Stimulated activated CD8-positive, alpha-beta memory T cell treated with anti-CD3 and anti-CD28 coated beads, Interleukin-4, amount 100 ng/mL, for 4 hours (primary cell): ENCODE measurements at places on chromosomes 13 and 19.

GRCh38 chr19:15379999-15380647 is 536 bp upstream of the AKAP8 start:
- no peak for DNase-seq

DNA sequence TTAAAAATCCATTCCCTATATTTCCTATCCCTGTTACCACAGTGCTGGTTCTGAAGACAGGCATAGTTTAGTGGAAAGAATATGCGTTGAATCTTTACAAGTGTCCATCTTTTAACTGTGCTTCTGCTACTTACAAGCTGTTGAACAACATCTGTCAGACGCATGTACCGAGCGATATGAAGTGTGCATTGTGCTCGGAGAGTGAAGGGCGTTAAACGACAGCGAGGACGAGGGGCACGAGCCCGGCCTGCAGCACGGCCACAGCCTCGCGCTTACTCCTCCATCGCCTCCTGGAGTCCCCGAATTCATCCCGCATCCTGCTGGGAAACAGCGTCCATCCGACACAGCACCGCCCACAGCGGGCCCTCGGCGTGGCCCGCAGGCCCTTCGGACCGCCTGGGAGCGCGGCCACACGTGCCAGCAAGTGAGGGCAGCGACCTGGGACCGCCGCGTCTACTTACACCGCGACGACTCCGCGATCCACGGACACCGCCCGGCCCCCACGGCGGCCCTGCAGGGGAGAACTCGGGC is 514 bp downstream of the PCID2 start:
- no peak for DNase-seq

DNA sequence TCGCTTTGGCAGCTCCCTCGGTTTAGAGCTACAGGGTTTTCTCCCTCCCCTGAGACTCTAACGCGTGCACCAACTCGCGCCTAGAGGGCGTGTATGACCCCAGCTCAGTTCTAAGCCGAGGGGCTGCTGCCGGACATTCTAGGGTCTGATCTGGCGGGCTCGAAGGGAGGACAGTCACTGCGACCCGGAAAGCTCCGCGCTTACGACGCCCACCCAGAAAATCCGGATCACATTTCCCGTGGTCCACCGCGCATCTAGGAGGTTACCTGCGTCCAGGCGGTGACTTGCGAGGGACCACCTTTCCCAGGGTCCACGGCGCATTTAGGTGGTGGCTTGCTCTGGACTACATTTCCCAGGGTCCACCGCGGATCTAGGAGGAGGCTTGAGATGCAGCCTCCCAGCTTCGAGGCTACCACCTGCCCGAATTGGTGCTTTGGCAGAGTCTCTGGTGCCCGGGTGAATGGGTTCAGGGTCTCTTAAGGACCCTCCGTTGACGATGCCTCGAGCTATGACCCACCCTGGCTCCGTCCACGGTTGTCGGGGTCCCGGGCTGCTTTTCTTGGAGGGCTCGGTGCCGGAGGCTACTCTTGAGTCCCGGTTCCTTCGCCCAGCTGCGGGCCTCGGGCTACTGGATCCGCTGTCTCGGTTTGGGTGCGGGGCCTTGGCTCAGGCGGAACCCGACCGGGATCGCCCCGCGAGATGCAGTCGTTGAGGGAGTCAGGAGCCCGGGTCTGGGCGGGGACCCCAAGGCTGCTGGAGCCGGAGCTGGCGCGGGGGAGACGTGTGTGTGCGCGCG is 30.5 kb downstream of the ZNF146 start:
- DNase-seq: no peak

DNA sequence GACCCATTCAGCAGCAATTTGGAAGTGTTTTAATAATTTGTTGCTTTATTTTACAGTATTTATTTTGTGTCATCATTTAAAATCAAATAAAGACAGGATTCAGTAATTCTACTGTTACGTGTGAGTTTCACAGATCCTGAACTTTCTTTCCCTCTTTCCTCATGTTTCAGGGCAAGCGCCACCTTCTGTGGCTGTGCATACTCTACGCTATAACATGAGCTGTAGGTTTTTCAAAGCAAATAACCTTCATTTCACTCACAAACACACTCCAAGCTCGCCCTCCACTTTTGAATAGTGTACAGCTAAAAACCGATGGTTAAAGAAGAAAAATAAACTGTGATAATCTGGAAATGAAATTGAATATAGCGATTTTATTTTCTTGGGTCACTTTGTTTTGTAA is 753.3 kb downstream of the OLFM4 start:
- DNase-seq: no peak

GRCh38 chr19:29590278-29590677 is 15.8 kb upstream of the POP4 start:
- DNase-seq: no peak

- DNase-seq: no peak
Measured at GRCh38 chr13:80862456-80862855, 521.5 kb upstream of the SPRY2 start.

GRCh38 chr19:13053761-13054625 is 48.7 kb downstream of the LYL1 start:
- DNase-seq: no peak

- DNase-seq: no peak
Measured at GRCh38 chr19:18300930-18301717, 19.7 kb upstream of the JUND start.

DNA sequence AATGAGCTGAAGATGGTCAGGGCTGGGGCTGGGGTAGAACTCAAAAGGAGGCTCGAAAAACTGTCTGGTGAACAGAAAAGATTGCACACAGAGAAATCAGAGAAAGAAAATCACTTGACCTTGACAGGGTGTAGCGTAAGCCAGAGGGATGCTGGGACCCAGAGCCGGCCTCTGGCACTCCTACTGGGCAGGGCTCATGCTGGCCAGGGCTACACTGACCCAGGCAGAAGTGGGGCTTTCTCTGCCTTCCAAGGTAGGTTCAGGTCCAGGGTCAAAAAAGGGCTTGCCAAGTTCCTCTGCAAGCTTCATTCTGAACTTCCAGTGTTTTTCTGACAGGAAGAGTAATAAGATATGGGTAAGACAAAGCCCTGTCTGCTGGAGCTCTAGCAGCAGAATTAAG is 56.2 kb downstream of the LATS2 start:
- no peak for DNase-seq

- DNase-seq: no peak
Measured at GRCh38 chr19:36773223-36773579, 594 bp upstream of the ZNF850 start.

- DNase-seq: no peak
Measured at GRCh38 chr13:45398877-45399276, 19.3 kb downstream of the SLC25A30 start.

DNA sequence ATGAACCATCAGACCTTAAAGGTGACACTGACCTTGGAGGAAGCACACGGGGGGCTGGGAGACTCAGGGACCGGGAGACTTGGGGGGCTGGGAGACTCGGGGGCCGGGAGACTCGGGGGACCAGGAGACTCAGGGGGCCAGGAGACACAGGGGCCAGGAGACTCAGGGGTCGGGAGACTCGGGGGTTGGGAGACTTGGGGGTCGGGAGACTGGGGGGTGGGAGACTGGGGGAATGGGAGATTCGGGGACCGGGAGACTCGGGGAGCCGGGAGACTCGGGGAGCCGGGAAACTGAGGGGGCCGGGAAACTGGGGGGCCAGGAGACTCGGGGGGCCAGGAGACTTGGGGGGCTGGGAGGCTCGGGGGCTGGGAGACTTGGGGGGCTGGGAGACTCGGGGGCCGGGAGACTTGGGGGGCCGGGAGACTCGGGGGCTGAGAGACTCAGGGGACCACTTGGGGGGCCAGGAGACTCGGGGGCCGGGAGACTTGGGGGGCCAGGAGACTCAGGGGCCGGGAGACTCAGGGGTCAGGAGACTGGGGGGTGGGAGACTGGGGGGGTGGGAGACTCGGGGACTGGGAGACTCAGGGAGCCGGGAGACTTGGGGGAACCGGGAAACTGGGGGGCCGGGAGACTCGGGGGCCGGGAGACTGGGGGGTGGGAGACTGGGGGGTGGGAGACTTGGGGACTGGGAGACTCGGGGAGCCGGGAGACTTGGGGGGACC is 62.9 kb downstream of the RASA3 start:
- no peak for DNase-seq

- DNase-seq: no peak
Measured at GRCh38 chr19:47430041-47430802, 10.9 kb upstream of the MEIS3 start.

DNA sequence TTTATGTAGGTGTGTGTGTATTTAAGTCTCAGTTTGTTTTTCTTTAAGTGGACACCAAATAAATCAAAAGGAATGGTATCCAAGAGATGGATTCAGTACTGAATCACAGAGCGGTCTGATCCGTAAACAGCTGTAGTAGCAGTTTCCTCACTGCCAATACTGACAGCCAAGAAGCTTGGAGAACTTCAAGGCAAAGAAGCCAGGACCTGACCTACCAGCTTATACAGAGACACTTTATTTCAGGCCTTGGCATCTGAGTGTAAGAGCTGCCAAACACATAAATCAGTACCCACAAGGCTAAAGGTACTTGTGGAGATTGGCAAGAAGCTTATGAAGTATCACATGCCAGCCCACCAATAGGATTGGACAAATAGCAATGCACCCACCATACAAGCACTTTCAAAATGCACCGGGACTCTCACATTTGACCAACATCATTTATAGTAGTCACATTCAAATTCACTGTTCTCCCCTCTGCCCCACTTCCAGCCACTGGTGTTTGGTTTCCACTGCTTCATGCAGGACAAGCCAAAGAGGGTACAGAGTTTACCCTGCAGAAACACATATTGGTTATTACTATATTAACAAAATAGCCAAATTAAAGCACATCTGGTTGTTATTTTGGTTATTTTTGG is 357.9 kb downstream of the KLF12 start:
- DNase-seq: no peak

- DNase-seq: no peak
Measured at GRCh38 chr13:51041126-51041525, 69.9 kb downstream of the C13orf42 start.

GRCh38 chr13:39196965-39197646 is 158.8 kb downstream of the NHLRC3 start:
- no peak for DNase-seq

GRCh38 chr13:99542788-99543406 is 41.6 kb downstream of the TM9SF2 start:
- no peak for DNase-seq

- DNase-seq: no peak
Measured at GRCh38 chr13:35966024-35966423, 165.2 kb downstream of the DCLK1 start.

GRCh38 chr13:111316161-111316730 is 4.2 kb upstream of the TEX29 start:
- no peak for DNase-seq

GRCh38 chr13:101127741-101128353 is 288.5 kb downstream of the NALCN start:
- DNase-seq: no peak

DNA sequence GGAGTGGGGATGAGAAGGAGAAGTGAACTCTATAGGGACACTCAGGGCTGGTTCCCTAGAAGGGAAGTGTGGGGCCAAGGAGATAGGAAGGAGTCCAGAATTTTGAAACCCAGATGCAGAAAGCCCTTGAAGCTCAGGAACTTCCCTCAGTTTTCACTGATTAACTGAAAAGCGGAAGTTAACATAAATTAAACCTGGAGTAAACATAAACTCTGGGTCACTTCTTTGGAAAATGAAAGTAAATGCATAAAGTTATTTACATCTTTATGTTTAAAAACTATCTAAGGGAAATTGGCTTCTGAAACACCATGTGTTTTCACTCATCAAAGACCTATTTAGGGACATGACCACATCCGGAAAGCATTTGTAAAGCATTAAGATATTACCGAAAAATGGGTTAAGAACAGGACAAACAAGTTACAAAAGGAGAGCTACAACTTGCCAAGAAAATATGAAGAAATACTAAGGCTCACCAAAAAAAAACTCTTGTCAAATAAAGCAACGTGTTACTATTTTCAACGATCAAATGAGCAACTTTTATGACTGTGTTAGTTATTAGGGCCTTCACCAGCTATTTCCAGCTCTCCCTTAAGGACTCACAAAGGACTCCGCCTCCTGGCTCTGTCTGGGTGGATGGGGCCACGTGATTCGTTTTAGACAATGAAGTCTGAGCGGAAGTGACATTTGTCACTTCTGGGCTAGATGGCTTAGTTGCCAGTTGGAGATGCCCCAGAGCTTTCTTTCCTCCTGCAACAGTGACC is 439.1 kb upstream of the ZNF507 start:
- no peak for DNase-seq

DNA sequence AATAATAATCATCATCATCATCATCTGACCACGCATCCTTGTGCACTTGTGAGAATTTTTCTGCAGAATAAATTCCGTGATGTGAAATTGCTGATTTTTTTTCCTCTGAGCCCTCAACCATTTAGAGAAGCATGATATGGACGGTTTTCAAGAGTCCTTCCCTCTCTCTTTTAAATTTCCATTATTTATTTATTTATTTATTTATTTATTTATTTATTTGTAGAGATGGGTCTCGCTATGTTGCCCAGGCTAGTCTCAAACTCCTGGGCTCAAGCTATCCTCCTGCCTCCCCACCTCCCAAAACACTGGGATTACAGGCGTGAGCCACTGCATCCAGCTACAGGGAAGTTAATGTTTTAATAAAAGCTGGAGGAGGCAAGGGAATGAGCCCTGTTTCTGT is 39.6 kb downstream of the CACNA1A start:
- DNase-seq: no peak

- DNase-seq: no peak
Measured at GRCh38 chr13:48772908-48773307, 119.2 kb downstream of the CYSLTR2 start.

DNA sequence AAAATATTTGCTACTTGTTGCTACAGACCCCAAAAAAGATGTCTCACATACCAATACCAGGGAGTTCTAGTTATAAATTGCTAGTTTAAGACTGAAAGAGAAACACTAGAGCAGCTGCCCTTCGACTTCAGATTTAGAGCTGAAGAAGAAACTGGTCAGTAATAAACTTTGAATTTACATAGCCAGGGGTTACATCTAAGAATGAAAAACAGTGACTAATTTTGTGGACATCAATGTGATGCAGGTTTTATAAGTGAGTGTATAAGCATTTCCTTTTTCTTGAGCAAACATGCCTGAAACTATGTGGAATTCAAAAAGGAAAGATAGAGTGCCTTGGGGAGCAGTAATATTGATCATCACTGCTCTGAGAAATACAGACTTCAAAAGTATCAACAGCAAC is 724.9 kb upstream of the MIR17HG start:
- no peak for DNase-seq

- no peak for DNase-seq
Measured at GRCh38 chr19:38250428-38250820, 5.8 kb downstream of the PPP1R14A start.

DNA sequence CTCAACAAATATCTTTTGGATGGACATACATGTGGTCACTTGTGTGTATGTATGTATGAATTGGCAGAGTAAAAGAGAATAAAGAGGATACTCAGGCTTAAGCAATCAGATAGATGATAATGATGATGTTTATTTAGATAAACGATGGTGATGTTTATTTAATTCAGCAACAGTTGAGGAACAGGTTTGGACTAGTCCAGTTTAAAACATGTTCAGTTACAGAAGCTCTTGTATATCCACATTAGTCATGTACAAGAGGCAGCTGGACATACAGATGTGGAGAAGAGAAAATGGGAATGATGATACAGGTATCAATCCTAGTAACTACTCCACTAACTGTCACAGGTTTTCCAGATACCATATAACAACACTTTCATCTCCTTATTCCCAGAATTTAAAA is 232.1 kb downstream of the DIAPH3 start:
- no peak for DNase-seq

GRCh38 chr19:1455336-1456120 is 5.6 kb downstream of the APC2 start:
- DNase-seq: no peak

GRCh38 chr13:40120781-40121180 is 465.3 kb downstream of the COG6 start:
- DNase-seq: no peak

- DNase-seq: no peak
Measured at GRCh38 chr19:41995959-41996797, 2.1 kb upstream of the ATP1A3 start.

- no peak for DNase-seq
Measured at GRCh38 chr13:23656637-23657371, 86.6 kb downstream of the TNFRSF19 start.
